C1 segment of cervical spinal cord (tissue), 14 donors: ENCODE measurements at places on chromosomes 2 and 18.

DNA sequence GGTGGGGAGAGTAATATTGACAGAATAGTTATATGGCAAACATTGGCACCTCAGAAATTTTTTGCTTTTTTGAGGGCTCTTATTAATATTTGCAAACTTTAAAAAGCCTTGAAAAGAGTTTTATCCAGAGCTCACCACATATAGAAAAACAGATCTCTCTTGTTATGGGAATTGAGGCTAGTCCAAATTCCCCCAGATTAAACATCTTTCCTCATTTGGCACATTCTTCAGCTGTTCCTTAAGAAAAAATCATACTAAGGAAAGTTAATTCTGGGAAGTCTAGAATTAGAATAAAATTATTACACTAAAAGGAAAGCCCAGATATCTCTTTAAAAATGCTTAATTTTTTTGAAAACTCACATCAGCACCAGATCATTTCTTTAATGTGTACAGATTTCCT lies 5.6 kb downstream of the TFPI start:
- DNase-seq, result no peak

GRCh38 chr2:88828397-88829137 lies 137.1 kb downstream of the RPIA start:
- DNase-seq, result peak; percentile 7

- DNase-seq, result no peak
These were observed 42.0 kb upstream of the UBE2E3 start for GRCh38 chr2:180938451-180938850.

DNA sequence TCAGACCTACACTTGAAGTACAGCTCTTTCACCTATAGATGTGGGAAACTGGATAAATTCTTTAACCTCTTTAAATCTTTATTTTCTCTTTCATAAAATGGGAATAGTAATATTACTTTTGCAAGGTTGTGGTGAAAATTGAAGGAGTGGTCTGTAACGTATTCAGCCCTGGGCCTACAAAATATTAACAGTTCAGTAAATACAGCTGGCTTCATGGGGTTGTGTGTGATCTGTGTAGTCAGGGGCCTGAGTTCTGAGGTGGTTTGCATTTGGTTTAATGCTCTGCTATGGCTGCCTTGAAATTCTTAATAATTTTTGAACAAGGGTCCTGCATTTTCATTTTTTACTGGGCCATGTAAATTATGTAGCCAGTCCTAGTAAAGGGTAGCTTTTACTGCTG lies 16.8 kb upstream of the EML6 start:
- no peak for DNase-seq

DNA sequence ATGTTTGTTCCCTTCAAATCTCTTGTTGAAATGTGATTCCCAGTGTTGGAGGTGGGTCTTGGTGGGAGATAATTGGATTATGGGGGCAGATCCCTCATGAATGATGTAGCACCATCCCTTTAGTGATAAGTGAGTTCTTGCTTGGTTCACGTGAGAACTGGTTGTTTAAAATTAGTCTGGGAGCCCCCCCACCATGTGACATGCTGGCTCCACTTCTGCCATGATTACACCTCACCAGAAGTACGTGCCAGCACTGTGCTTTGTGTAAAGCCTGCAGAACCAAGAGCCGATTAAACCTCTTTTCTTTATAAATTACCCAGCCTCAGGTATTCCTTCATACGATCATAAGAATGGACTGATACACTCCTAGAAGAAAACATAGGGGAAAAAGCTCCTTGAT lies 10.1 kb downstream of the ABI2 start:
- no peak for DNase-seq

- no peak for DNase-seq
These were observed 5.4 kb downstream of the GALM start for GRCh38 chr2:38671303-38671702.

GRCh38 chr2:218155953-218156479 lies 10.7 kb downstream of the CXCR1 start:
- DNase-seq, result no peak

- no peak for DNase-seq
These were observed 364.7 kb downstream of the ERBB4 start for GRCh38 chr2:212173756-212174510.

DNA sequence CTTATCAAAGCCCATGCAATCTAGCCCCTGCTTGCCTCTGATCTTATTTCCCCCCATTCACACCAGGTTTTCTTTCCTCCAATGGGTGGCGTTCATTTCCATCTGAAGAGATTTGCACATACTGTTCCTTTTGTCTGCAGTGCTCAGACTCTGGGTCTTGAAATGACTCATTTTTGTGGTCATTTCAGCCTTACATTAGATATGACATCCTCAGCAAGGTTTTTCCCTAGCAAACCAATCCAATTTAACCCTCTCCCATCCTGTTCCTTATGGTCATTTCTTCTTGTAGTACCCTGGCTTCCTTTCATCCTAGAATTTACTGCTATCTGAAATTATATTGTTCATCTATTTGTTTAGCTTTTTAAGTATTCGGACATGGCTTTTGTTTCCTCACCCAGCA lies 42.5 kb upstream of the SCN1A start:
- no peak for DNase-seq

DNA sequence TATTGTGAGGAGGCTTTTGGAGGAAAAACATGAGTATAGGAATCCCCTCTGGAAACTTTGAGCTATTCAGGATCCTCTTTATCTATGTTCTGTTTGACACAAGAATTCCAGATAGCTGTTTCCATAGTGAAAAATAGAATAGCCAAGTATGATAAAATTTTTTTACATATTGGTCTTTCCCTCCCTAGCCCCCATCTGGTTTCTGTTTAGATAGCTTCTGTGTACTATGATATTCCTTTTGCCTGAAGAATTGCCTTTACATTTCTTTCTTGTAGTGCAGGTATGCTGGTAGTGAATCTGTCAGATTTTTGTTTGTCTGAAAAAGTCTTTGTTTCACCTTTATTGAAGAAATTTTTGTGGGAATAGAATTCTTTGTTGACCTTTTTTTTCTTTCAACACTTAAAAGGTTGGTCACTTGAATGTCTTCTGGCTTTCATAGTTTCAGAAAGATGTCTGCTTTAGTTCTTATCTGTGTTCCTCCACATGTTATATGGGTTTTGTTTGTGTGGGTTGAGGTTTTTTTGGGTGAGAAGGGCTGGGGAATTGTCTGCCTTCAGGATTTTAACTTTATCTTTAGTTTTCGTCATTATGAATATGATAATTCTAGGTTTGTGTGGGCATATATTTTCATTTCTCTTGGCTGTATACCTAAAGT lies 29.9 kb upstream of the FBLN7 start:
- no peak for DNase-seq

DNA sequence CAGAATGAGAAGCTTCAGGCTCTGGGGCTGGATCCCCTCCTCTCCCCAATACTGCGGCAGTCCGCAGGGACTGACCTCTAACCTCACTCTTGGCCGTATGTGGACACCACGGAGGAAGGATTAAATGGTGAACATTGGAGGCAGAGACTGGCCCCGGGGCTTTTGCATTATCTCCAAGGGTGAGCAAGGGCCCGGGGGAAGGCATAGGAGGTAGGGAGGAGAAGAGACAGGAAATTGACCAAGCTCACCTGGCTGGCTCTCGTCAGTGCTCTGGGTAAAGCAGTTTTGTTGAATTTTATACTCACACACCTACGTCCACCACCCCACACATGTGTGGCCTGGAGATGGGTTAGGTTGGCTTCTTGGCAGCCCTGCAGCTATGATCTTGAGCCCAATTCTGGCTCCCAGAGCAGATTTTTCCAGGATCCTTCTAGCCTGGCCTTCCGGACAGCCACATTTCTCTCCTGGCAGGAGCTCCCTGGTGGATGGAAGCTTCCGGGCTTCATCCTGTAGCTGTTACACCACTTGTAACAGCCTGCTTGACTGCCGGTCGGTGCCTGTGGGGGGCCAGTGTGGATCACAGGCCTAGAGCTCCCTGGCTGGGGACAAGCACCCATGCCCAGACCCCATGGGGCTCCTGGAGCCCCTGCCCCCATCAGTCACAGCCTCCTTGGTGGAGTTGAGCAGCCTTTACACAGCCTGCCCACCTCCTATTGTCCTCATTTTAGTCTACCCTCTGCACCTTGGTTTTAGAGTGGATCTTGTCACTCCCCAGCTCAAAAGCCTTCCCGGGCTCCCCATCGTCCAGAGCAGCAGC lies 7.6 kb downstream of the ITM2C start:
- no peak for DNase-seq

DNA sequence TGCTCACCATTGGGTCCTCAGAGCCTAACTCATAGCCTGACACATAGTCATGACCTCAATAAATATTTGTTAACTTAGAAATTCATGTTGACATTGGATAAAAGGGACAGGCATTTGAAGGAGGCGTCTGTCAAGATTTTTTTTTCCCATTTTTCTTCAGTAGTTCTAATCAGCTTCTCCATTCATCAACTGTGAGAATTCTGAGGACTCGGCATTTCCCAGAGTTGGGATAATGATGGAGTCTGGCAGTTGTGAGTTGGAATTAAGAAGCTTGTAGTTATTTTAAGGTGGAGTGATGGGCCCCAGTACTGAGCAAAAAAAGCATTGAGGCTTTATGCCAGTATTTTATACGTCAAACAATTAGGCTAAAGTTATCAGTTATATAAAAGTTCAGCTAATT lies 4.6 kb downstream of the SPATS2L start:
- DNase-seq, result no peak

DNA sequence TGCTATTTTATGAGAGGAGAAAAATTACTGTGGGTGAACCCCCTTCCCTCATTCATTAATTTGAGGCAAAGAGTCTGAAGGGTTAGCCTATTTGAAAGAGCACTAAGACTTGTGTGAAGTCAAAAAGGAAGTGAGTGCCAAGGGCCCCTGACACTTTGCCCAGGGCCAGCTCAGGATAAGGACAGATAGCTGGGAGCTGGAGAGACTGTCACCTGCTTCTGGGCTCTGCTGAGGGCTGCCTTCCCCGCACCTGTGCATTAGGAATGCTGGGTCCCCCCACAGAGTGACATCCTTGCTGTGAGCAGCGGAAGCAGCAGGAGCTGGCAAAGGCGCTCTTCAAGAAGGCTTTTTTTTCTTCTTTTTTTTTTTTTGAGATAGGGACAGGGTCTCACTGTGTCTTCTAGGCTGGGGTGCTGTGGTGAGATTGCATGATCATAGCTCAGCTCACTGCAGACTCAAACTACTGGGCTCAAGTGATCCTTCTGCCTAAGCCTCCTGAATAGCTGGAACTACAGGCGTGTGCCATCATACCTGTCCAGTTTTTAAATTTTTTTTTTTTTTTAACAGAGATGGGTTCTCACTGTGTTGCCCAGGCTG lies 148.3 kb downstream of the AQP4 start:
- no peak for DNase-seq

- no peak for DNase-seq
These were observed 97.7 kb downstream of the TWIST2 start for GRCh38 chr2:238945433-238946150.

GRCh38 chr2:39128919-39129391 lies 8.1 kb upstream of the SOS1 start:
- DNase-seq, result no peak

- peak; percentile 1 for DNase-seq
These were observed 191.8 kb downstream of the FTCDNL1 start for GRCh38 chr2:199659207-199659606.

DNA sequence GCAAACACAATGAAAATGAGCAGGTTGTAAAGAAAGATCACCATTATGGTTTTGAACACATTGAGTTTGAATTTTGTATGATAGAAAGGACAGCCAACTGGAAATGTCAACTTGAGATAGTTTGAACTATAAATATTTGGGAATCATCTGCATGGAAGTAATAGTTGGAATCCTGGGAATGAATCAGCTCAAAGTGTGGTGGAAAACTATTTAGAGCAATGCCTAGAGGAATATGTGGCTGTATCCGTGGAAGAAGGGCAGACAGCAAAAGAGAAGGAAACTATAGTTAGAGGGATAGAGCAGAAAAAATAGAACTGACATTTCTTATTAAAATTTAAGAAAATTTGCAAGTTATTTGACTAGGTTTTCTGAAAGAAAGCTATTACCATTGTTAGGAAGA lies 112.5 kb upstream of the OTX1 start:
- no peak for DNase-seq

DNA sequence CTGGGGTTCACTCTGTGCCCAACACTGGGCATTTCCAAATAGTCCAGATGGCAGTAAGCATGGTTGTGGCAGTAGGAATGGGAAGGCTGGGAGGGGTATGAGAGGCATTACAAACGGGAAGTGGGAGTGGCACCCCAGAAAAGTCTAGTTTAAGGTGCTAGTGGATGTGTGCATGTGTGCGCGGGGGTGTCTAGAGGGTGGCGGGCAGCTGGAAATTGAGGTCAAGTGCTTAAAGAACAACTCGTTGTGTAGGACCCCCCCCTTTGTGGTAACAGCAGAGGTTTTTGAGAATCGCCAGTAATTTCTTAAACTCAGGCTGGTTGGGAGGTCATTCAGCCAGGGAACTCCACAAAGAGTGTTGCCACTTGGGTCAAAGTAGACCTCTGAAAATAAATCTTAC lies 69.9 kb downstream of the RHBDD1 start:
- DNase-seq, result no peak
